Skeletal muscle tissue (tissue), 5 donors: ENCODE measurements at places on chromosomes 12 and 14. TPM values are rescaled to one million over a fixed set of nuclear protein-coding genes. Genes with fewer than 3 reads are reported as not detected.

Gene ATP6V1D
- 61.6 TPM for total RNA-seq

Gene CLEC2A
- not detected for total RNA-seq

Gene KRT6A
- total RNA-seq: 1.6 TPM

Gene RERGL
- total RNA-seq: 1.0 TPM

Gene CAPZA3
- not detected for total RNA-seq

Gene MDP1
- 9.9 TPM for total RNA-seq

Gene IL26
- total RNA-seq: not detected

Gene MYG1
- total RNA-seq: 50.1 TPM

Gene CLMN
- 2.1 TPM for total RNA-seq

Gene WNT1
- not detected for total RNA-seq

Gene DGKA
- 6.8 TPM for total RNA-seq

Gene MMP19
- total RNA-seq: 2.6 TPM

Gene ADIPOR2
- total RNA-seq: 35.5 TPM

Gene SLCO1B1
- not detected for total RNA-seq

Gene OTUB2
- 1.0 TPM for total RNA-seq

Gene ZFYVE21
- 31.3 TPM for total RNA-seq

Gene NYNRIN
- 19.3 TPM for total RNA-seq

Gene KLHL42
- total RNA-seq: 13.6 TPM

Gene GSG1
- 6.8 TPM for total RNA-seq

Gene NGB
- total RNA-seq: not detected

Gene TEP1
- 10.4 TPM for total RNA-seq

Gene SLC6A12
- not detected for total RNA-seq

Gene KRT78
- total RNA-seq: not detected

Gene CISTR
- not detected for total RNA-seq

Gene KRT81
- not detected for total RNA-seq

Gene C14orf132
- 8.9 TPM for total RNA-seq

Gene CPSF2
- 19.3 TPM for total RNA-seq

Gene TAMALIN
- 9.4 TPM for total RNA-seq

Gene FAM90A1
- total RNA-seq: 0.52 TPM

Gene GUCY2C
- not detected for total RNA-seq

Gene ZDHHC22
- total RNA-seq: 0.52 TPM

Gene SCAF11
- 78.3 TPM for total RNA-seq

Gene IL22
- not detected for total RNA-seq

Gene TTC6
- total RNA-seq: 0.52 TPM

Gene AHNAK2
- 11.5 TPM for total RNA-seq

Gene LHX5
- not detected for total RNA-seq

Gene TEX52
- total RNA-seq: not detected

Gene OVCH1
- total RNA-seq: under 0.01 TPM

Gene KRT79
- 1.6 TPM for total RNA-seq

Gene NDRG2
- total RNA-seq: 162 TPM

Gene COX8C
- total RNA-seq: not detected

Gene OR4E2
- not detected for total RNA-seq

Gene RIMBP2
- total RNA-seq: 2.6 TPM

Gene IGF1
- total RNA-seq: 12.5 TPM

Gene CLIP1
- 21.9 TPM for total RNA-seq
